ENCODE measurements at places on chromosomes 1 and 21.
A peak's percentile ranks its signal among the peaks of the same experiment; 100 is the strongest.

DNA sequence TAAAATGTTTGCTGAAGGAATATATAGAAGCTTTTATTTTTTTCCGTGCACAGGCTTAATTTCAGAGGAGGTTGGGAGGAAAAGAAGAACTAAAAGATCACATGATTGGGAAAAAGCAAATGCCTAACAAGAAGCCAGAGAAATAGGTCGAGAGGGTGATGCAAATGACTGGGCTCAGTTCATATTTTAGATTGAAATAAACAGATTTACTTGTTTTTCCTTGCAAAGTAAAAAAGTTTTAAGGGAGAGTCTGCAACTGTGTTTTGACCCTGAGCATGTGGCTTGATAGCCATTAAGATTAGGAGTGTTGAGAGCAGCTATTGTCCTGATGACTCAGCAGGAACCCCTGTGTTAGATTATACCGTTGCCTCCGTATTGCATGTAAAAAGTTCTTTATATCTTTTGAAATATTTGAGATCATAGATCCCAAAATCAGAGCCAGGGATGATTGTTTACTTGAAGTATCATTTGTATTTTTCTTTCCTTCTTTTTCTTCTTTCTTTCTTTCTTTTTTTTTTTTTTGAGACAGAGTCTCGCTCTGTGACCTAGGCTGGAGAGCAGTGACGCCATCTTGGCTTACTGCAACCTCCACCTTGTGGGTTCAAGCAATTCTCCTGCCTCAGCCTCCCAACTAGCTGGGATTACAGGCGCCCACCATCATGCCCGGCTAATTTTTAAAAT, 20.2 kb downstream of the CLIC4 start:
- DNase-seq: no peak

- DNase-seq: no peak
Observed at GRCh38 chr1:3065797-3066196, 3.2 kb upstream of the PRDM16 start.

DNA sequence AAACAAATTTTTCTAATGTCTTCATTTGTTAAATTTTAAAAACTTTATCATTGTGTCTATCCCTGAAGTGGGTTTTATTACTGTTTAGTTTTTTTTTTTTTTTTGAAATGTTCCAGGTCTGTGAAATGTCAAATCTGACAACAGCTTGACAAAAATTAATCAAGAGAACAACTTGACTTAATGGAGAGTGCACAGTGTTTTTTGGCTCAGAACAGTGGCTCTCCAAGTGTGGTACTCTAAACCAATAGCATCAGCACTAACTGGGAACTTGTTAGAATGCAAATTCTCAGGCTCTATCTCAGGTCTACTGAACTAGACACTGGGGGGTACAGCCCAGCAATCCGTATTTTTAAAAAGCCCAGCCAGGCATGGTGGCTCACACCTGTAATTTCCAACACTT, 49.2 kb downstream of the ATP1B1 start:
- DNase-seq: no peak

- no peak for DNase-seq
Observed at GRCh38 chr1:4724695-4725250, 70.4 kb downstream of the AJAP1 start.

DNA sequence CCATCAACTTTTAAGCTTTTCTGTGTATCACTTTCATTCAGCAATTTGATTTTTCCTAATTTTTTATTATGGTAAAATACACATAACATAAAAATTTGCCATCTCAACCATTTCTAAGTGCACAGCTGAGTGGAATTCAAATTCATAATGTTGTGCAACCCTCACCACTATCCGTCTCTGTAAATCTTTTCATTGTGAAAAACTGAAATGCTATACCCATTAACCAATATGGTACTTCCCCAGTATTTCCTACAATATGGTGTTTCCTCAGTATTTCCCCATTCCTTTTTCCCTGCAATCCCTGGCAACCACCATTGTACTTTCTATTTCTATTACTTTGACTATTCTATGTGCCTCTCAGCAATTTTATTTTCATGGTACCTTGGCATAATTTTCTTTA, 6.8 kb downstream of the STPG1 start:
- DNase-seq: no peak

DNA sequence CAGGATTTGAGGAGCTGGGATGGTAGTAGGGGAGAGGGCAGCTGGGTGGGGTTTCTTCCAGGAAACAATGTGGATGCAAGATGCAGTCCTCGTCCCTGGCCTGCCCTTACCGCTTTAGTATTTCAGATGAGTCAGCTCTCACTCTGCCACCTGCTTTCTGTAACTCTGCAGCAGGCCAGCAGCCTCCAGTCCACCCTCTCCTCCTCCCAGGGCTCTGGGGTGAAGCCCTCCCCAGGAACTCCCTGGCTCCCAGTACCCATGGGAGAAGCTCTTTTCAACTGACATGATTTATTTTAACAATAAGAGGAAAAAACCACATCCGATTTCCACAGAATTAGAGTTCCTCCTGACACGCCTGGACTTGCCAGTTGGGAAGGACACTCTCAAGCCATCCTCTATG, 39.0 kb upstream of the IL20 start:
- DNase-seq: no peak

DNA sequence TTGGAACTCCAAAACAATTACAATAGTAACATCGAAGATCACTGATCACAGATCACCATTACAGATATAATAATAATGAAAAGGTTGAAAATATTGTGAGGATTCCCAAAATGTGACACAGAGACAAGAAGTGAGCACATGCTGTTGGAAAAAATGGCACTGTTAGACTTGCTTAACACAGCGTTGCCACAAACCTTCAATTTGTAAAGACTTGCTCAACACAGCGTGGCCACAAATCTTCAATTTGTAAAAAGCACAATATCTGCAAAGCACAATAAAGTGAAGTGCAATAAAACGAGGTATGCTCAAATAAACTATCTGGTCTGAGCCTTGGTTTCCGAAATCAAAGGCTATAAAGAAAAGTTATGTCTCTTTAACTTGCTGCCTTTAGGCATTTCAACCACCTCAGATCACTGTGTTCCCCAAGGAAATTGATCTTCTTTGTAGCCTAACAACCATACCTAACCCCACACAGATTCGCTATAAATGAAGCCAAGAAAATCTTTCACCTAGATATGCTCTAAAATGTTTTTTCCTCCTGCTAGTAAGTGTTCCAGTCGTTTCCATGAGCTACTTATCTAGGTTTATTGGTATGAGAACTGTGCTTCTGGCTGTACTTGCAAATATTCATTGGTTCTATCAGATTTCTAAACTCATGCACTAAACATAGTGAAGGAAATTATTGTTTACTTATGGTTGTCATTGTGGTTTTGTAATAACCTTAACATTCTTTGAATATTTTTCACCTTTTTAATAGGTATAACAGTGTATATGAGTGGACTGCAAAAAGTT, 13.1 kb upstream of the LPGAT1 start:
- no peak for DNase-seq

DNA sequence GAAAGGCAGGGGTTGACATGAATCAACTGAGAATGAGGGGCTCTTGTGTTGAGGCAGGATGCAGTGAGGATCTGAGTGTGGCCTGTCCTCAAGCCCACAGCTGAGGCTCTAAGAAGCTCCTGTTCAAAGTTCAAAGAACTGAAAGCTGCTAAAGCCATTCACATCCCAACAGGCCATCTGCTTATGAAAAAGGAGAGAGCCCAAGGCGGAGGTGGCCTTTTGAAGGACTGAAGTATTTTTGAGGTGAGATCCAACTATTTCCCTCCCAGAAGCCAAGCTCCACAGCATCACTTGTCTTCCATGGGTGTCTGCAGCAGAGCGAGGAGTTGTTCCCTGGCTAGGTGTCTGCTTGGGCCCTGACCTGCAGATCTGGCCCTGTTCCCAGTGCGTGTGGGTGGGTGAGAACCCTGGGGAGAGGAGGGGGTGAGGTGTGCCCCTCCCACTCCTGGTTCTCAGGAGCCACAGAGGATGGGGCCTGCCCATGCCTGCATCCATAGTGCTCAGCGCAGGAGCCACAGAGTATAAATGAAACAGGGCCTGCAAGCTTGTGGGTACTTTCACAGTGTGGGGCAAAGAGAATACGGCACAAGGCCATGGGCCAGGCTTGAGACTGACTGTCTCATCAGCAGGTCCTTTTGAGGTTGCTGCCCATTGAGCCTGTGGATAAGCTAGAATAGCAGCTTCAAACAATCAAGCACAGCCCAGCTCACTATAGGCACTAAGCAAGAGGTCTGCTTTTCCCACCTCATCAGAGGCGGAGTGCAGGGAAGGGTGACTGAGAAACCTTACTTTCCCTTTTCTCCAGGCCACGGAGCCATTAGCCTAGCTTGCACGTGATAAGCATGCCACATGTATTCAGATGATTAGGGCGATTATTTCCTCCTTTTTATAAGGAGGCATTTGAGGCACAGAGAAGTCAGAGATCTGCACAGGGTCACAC, 15.7 kb downstream of the REG4 start:
- DNase-seq: no peak

GRCh38 chr1:239112101-239112935, 274.1 kb upstream of the CHRM3 start:
- DNase-seq: no peak

DNA sequence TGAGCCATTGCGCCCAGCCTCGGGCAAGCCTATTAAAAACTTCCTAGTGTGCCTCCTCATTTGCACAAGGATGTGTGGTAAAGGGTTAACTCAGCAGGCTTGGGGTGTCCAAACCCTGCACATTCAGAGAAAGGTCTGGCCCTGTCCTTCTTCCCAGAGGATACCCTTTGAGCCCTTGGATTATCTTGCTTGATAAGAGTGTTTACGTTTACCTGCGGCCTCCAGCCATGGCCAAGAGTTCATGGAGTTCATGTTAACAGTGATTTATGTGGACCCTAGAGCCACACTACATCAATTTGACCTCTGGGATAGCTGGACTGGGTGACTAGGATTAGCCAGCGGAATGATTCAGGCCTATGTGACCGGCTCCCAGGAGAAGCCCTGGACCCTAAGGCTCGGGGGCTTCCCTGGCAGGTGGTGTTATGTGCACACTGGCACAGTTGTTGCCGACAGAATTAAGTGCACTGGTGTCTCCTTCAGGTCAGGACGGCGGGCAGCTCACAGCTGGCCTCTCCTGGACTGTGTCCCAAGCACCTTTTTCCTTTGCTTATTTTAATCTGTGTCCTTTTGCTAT, 7.7 kb upstream of the TCP10L start:
- DNase-seq: no peak

GRCh38 chr1:58293388-58293787, 253.1 kb downstream of the OMA1 start:
- DNase-seq: no peak

- no peak for DNase-seq
Observed at GRCh38 chr21:38486221-38486620, 12.1 kb downstream of the ERG start.

DNA sequence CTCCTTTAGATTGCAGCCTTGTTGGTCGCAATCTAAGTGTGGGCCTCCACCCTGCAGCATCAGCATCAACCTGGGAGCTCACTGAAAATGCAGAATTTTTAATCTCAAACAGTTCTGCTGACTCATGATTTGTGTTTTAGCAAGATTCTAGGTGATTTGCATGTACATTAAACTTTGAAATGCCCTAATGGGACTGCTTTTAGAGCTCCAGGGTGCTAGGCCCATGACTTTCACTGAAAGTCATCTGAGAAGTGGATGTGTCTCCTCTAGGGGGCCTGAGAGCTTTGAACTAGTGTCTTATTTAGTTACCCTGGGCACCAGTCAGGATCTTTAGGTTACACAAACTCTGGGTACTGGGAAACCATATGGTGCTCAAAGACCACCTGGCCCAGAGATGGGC, 9.0 kb downstream of the TRIM67 start:
- DNase-seq: no peak

DNA sequence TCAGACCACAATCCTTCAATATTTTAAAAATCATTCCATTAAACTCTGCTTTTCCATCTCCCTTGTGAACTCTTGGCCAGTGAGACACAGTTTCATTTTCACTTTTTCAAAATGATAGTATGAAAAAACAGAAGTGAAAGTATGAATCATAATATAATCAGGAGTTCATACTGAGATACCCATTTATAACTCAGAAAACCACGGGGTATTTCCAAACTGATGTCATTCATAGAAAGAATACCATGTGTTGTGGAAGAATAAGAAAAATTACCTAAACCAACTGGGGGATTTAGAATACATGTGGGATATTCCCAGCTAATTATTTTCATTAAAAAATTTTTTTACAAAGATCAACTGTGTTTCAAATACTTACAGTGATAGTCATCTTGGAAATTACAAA, 149.9 kb downstream of the MRPL39 start:
- no peak for DNase-seq

- peak; percentile 54 for DNase-seq
Observed at GRCh38 chr1:175208773-175209492, 16.4 kb upstream of the KIAA0040 start.

- DNase-seq: no peak
Observed at GRCh38 chr1:171174560-171175294, 10.4 kb upstream of the FMO2 start.

DNA sequence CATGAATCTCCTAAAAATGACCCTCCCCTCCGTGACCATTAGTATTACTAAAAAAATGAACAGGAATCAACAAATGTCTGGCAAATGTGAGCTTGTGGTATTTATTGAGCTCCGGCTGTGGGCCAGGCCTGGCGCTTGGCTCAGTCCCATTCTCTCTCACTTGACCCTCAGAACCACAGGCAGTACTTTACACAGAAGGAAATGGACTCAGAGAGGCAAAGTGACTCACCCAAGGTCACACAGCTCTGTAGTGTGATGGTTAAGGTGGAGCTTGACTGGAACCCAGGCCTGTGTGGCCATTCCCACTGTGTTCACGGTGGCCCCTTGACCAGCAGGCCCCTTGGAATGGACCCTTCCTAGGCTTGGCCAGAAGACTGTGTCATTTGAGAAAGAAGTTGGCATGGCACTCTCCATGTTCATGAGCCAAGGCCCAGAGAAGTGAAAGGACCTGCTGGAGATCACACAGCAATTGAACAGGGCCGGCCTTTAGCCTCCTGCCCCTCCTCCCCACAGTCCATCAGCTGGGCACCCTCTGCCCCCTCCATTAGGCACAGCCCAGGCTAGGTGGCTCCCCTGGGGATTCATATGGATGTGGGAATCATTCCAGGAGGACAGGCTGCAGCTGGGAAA, 32.1 kb downstream of the FAM151A start:
- DNase-seq: no peak

DNA sequence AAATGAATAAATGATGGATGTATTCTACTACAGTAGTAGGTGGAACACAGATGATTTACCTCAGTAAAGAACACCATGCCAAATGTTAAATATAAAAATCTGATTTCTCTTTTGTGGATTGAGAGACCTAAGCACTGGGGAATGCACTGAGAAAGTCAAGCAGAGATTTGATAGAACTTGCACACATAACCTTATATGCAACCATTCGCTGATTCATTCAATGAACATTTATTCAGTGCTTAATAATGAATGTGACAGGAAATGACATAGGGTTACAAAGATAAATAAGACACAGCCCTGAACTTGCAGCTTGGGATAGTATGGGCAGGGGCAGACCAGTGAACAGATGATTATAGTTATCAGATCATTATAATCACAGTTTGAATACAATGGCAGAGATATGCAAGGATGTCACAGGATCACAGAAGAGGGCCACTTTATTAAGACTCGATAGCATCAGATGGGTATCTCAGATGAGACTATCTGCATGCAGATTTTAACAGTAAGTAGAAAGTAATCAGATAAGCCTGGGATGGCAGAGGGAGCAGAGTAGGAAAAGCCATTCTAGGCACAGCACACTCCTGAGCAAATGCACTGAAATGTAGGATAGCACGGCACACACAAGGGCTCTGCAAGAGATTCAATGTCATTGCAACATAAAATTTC, 169.4 kb downstream of the ASTN1 start:
- DNase-seq: no peak

- DNase-seq: no peak
Observed at GRCh38 chr21:46098303-46099141, 610 bp downstream of the COL6A2 start.

- DNase-seq: no peak
Observed at GRCh38 chr1:30536530-30536929, 186.9 kb downstream of the MATN1 start.

- no peak for DNase-seq
Observed at GRCh38 chr1:204731509-204731908, 46.0 kb upstream of the LRRN2 start.

Data from KG1 (cell line).